ENCODE measurements at places on chromosomes 11 and 22. TPM values are rescaled to one million over a fixed set of nuclear protein-coding genes. Genes with fewer than 3 reads are reported as not detected.

P2RX6 gene
- not detected for polyA plus RNA-seq

GRCh38 chr22:47780281-47780875 is 1017.9 kb downstream of the TBC1D22A start:
- no peak for DNase-seq

- peak; percentile 53 for DNase-seq
Observed at GRCh38 chr22:43955883-43956782, 891 bp downstream of the SAMM50 start.

SERHL2 gene
- polyA plus RNA-seq, result 6.4 TPM

DNA sequence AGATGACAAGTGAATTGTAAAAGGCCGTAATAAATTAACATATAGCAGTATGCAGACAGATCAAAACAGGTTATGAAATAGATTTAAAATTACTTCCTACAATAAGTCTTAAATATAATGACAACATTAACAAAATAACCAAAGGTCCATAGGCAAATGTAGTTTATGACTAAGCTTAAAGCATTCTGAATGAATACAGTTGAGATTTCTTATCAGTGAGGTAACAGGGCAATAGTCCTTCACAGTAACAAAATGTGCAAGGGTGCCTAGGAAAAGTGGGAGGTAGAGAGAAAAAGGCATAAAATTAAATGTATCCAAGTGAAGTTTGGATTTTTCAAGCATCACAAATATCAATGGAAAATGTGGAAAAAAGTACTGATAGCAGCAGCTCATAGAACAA is 20.9 kb upstream of the P4HA3 start:
- DNase-seq, result no peak

TYR gene
- polyA plus RNA-seq, result not detected

LYVE1 gene
- polyA plus RNA-seq, result 0.08 TPM

DNA sequence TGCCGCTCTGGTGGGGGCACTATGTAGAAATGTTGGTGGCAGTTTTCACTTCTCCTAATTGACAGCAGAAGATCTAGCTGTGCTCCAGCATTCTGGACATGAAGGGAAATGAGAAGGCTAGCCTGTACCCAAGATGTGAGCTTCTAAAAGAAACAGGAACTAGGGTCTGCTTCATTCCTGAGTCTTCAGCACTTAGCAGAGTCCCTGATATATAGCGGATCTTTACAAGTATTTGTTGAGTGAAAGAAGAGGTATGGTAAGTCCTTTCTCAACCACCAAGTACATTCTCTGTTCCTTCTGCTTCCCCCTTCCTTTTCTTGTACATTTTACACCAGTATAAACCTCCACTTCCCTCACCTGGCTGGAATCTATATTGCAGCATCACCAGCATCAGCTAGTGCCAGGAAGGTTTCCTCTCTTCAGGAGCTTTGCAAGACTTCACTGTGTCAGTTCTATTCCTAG is 408.3 kb upstream of the CADM1 start:
- DNase-seq, result no peak

DNA sequence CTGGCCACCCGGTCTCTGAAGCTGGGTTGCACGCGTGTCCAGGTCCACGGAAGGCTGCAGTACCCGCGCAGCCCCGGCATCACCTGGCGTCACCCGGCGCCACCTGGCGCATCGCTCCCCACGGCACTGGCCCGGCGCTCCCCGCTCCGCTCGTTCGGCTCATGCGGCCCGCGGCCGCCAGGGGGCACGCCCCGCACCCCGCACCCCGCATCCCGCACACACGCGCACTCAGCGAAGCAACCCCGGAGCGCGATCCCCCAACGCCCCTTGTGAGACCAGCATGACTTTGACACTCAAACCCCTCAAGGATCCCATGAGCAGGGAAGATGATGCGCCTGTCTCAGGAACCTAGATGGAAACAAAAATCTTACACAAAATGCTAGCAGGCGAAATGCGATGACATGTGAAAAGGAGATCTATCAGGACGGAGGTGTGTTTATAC is 11.9 kb downstream of the B3GNT6 start:
- DNase-seq, result peak; percentile 36

GRCh38 chr22:46119093-46119728 is 31.1 kb upstream of the PPARA start:
- DNase-seq, result no peak

GRCh38 chr11:20056950-20057943 is 103.0 kb downstream of the DBX1 start:
- no peak for DNase-seq

DNA sequence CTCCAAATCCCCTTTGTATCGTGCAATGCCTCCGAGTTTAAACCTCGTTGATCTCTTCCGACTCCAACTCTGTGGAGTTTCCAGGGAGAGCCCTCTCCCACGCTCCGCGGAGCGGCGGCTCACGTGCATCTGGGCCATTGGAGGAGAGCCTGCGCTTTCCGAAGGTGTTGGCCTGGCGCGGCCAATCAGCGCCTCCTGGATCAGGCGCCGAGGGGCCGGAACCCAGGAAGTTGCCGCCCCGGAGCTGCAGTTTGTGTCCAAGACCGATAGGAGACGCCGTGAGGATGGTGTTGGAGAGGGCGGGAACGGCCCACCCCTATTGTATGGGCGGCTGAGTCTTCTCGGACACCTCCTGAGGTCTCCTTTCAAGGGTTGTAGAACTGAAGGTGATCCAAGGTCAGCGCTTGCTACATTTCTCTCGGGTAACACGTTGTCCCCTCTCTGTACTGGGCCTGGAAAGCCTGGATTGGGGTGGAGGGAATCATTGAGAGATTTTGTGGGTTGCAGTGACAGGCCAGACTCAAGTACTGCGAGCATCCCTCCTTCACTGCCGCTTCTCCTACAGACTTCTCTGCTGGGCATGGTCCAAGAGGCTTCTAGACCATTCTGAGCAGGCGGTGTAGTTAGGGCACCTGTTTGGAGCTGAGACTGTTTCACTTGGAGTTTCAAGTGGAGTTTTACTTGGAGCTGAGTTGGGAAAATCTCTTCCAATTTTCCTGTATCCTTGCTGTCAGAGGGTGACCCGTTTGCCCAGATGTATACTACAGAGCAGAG is 1.7 kb downstream of the ADAMTS15 start:
- DNase-seq, result no peak

- no peak for DNase-seq
Observed at GRCh38 chr22:31948002-31948401, 3.7 kb downstream of the YWHAH start.

DNA sequence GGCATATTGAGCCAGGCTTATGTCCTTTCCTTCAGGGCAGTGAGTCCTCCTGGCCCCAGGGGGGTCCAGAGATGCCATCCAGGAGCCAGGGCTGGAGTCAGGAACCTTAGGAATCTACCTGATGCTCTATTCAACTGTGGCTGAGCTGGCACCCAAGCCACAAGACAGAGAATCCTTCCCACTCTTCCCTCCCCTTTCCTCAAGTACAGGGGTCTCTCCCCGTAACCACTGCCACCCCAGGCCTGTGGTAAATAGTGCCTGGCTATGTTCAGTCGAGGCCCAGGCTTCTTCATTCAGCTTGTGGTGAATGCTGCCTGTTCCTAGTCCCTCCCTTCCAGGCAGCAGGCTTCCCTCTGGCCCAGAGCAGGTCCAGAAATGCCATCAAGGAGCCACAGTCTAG is 45.5 kb upstream of the THY1 start:
- no peak for DNase-seq

DNA sequence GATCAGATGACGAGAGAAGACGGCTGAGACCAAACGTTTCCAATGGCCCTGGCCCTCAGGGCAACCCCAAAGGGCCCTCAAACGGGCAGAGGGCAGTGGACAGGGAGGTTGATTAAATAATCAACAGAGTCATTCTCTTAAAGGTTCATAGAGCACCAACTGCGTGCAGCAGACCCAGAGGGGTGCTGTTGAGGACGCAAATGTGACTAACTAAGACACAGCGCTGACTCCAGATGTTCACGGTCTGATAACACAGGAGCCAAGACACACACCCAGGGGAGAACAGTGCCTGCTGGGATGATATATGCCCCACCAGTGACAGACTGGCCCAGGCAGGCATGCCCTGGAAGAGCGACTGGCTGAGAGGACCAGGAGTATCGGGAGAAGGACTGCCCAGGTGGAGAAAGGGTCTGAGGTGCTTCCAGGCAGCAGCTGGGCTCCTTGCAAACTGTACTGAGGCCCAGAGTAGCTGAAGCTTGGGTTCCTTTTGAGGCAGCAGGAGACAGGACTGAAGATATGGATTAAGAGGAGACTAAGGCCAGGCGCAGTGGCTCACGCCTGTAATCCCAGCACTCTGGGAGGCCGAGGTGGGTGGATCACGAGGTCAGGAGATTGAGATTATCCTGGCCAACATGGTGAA is 7.7 kb downstream of the VWCE start:
- DNase-seq, result no peak

CD3D gene
- polyA plus RNA-seq, result 3.6 TPM

ARHGAP42 gene
- polyA plus RNA-seq, result 2.2 TPM

GRCh38 chr22:30865656-30866055 is 102.9 kb downstream of the MORC2 start:
- DNase-seq, result no peak
